ENCODE measurements at places on chromosomes 11 and 22.

- DNase-seq: no peak
Measured at GRCh38 chr11:2272228-2272945, 2.0 kb upstream of the ASCL2 start.

DNA sequence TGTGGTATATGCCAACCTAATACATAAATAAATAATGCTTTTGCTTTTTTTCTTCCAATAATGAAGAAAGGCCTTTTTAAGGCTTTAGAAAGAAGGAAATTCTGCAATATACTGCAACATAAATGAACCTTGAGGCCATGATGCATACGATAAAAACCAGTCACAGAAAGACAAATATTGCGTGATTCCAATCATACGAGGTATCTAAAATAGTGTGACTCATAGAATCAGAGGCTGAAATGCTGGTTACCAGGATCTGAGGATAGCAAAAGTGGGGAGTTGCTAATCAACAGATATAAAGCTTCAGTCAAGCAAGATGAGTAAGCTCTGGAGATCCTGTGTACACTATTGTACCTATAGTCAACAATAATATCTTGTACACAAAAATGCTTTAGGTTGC lies 24.2 kb downstream of the MS4A6A start:
- no peak for DNase-seq

DNA sequence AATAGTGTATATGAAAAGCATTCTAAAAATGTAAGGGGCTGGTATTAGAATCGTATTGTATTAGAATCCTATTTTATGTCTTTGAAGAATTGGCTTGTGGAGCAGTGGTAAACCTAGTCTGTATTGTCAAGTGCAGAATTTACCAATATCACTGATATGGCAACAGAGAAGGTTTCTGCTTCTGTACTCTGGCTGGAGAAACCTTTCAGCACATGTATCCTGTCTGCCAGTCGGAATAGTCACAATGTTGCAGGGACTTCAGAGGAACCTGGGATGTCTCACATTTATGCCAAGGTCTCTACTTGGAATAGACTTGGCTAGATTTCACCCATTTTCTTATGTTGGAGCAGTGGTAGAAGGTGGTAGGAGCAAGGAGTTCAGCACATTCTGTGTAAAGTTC lies 4.4 kb downstream of the MTMR3 start:
- DNase-seq: no peak

DNA sequence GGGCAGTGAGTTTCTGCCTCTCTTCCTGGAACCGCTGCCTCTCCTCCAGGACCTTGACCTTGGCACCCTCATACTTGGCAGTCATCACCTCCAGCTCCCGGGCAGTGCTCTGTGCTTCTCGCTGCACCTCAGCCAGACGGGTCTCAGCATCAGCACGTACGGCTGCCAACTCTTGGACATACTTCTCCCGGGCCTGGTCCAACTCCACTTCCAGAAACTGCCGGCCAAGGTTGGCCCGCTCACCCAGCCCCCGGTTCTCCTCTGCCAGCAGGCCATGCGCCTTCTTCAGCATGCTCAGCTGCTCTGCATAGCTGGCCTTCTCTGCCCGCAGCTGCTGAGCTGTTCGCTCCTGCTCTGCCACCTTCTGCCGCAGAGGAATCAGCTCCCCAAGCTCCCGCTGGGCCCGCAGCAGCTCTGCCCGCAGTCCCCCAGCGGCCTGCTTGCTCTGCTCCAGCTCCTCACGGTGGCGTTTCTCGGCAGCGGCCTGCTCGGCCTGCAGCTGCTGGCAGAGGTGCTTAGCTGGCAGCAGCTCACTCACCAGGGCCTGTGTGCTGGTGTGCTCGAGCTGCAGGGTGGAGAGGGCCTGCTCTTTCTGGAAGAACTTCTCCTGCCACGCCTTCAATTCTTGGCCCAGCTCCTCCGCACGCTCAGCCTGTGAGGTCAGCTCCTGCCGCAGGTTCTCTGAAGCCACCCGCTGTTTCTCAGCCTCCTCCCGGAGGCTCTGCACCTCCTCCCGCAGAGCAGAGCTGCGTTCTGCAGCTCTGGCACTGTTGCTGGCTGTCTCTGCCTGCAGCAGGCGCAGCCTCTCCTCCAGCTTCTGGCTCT lies 14.4 kb downstream of the IL18BP start:
- no peak for DNase-seq

DNA sequence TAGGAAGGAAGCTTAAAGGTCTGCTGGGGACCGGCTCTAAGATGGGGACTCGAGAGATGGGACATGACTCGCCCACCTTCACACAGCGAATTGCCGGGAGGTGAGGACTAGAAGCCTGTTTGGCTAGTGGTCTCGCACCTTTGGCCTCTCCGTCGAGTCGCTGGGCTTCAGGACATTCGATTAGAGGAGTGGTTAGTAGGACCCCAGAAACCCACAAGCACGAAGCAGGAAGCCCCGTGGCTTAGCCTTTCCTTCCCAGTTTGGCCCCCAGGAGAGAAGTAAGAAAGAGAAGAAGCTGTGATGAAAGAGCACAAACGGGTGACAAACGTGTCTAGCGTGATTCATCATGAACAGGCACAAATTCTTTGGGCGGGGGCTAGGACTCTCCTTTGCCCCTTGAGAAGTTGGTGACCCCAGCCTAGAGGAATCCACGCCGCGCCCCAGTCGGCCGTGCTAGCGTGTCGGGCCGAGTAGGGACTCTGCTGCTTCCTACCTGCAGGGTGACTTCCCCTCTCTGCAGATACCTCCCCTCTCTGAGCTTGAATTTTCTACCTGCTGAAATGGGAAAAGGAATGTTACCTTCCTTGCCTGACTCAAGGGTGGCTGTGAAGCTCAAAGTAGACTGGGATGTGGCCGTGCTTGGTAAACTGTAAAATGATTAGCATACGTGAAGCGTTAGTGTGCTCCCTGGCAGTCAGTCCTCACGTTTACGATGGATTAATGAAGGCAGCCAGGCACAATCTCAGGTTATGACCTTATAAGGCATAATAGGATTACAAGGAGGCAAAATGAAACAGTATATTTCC lies 1.1 kb upstream of the ADM start:
- DNase-seq: peak; percentile 25

DNA sequence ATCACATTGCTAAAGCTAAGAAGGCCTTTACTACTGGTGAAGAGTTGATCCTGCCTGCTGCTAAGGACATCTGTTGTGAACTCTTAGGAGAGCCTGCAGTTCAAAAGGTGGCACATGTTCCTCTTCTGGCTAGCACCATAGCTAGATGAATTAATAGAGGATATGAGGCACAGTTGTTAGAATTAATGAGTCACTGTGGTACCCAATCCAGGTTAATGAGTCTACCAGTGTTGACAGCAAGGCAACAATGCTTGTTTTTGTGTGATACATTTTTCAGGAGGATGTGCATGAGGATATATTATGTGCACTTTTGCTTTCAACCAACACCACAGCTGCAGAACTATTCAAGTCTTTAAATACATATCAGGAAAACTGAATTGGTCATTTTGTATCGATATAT lies 12.0 kb downstream of the C11orf58 start:
- no peak for DNase-seq

- peak; percentile 87 for DNase-seq
Measured at GRCh38 chr11:36509694-36510593, at the start of gene TRAF6. TRAF6 (minus strand) TSS chr11:36510272; CDS start chr11:36501515, 8,757 bp downstream.

DNA sequence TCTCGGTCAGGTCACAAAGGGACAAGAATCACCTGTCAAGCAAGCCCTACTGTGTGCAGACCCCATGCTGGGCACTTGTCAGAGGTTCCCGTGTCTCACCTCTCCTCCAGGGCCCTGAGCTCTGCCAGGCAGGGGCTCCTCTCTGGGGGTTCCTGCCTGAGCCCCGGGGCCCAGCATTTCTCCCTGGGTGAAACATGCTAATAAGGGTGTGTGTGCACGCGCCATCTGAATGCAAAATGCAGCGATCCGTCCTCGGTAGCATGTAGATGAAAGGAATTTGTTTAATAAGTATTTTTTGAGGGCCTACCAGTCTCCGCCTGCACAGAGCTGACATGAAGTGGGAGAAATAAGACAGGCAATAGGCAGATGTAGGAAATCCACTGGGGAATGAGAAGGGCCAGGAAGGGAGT lies 5.8 kb downstream of the ELFN2 start:
- no peak for DNase-seq

- no peak for DNase-seq
Measured at GRCh38 chr11:46279126-46280099, 2.0 kb downstream of the CREB3L1 start.

DNA sequence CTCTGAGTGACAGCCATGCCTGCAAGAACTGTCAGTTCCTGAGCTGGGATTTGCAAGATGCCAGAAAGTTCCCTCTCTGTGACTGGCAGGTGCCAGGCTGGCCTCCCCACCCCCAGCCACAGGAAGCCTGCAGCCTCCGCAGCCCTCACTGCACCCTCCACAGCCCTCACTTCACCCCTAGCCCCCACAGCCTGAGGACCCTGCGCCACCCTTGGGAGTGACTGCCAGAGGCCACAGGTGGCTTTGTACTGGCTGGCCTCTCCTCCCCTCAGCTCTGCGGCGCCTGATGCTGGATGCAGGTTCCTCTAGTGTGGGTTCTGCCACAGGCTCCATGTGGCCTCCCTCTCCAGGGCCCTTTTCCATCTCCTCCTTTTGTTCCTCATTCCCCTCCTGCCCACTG lies 28.7 kb downstream of the MPPED1 start:
- no peak for DNase-seq

DNA sequence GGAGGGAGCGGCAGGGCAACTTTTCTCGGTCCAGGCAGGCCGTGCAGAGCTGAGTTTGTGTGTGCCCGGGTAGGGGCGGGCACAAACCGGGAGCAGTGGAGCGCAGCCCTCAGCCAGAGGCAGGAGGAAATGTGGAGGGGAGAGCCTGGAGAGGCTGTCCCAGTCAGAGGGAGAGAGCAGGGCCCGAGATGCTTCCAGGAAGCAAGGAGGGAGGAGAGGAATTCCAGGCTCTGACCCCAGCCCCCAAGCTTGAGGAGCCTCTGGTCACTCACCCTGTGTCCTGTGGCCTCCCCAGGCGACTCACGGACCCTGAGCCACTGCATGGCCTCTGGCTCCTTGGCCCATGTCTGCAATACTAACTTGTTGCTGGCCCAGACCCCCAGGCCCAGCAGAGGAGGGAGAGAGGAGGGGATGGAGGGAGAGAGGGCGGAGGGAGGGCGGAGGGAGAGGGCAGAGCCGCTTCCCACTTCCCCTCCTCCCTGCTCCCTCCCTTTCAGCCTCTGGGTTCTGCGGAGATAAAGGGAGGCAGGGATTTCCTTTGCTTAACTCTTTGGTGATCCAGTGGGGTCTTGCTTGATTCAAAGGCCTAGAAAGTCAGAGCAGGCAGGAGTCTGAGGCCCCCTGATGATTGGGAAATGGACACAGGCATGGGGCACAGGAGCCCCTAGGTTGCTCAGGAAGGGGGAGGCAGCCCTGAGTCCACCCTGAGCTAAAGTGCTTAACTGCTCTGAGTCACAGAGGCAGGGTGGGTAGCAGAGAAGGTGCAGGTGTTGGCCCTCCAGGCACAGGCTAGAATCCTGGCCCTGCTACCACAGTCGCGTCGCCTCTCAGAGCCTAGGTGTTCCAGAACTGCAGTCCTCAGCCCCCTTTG lies at the start of gene C1QTNF6:
TSS of gene C1QTNF6 (minus strand) at position 357 of the 871 bp plus-strand sequence. CDS start at position 323, 34 bp downstream.
- DNase-seq: no peak

GRCh38 chr22:27581236-27581635 lies 220.3 kb downstream of the MN1 start:
- DNase-seq: no peak

- no peak for DNase-seq
Measured at GRCh38 chr11:36162006-36162882, 127.0 kb downstream of the COMMD9 start.

- DNase-seq: no peak
Measured at GRCh38 chr11:3189196-3189843, 24.2 kb upstream of the OSBPL5 start.

DNA sequence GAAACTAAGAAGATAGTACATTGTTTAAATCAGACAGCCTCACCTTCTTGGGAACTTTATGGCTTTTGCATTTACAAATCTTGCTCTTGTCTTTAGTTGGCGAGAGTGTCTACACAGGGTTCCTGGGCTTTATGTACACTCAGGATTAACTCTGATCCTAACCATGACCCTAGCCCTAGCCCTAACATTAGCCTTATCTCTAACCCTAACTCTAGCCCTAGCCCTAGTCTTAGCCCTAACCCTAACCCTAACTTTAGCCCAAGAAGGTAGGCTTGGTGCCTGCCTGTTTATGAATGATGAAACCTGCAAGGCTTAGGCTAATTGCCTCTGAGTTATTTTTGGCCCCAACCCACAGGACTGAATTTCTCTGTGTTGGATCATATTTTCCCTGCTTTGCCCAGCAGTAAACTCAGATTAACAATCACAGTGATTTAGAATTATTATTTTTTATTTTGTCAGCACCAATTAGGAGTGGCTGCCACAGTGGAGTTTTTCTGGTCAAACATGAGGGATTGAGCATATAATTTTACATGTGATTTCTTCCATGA lies 44.1 kb upstream of the OR9Q1 start:
- no peak for DNase-seq

DNA sequence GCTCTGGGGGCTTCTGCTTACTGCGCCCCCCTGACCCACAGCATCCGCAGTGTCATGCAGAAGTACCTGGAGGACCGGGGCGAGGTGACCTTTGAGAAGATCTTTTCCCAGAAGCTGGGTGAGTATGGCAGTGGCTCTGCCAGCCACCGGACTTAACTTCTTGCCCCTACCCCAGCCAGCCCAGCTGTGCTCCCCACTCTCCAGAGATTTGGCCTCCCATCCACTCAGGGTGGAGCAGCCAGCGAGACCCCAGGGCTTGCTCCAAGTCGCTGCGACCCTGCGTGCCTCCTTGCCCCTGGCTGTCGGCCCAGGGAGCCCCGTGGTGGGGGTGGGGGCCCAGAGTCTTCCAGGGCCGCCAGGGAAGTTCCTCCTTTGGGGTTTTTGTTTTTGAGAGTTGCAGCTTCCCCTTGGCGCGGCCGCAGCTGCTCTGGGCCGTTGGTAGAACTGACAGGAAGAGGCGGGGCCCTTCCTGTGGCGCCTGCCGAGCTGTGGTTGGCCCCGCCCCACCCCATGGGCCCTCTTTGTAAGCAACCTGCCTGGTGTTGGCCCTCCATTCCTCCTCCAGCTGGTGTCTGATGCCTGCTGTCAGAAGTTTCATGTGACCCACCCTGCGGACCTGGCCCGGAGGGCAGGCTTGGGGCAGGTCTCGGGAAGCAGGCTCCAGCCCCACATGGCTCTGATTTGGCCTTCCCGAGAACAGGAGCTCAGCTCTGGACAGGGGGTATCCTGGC lies 11.1 kb downstream of the GRK2 start:
- DNase-seq: peak; percentile 88

GRCh38 chr11:117833401-117833891 lies 8.9 kb upstream of the FXYD2 start:
- DNase-seq: no peak

GRCh38 chr11:9029422-9029821 lies 25.6 kb upstream of the NRIP3 start:
- no peak for DNase-seq

Data from stimulated activated naive CD4-positive, alpha-beta T cell treated with Interleukin-2 at 50 U/mL for 16 hours (primary cell).